Stimulated activated CD8-positive, alpha-beta memory T cell treated with anti-CD3 and anti-CD28 coated beads, Interleukin-7, amount 100 ng/mL, for 24 hours (primary cell): ENCODE measurements at places on chromosomes 3 and 15.

- DNase-seq: peak; percentile 58
Observed at GRCh38 chr15:66387163-66388042, 691 bp downstream of the MAP2K1 start.

DNA sequence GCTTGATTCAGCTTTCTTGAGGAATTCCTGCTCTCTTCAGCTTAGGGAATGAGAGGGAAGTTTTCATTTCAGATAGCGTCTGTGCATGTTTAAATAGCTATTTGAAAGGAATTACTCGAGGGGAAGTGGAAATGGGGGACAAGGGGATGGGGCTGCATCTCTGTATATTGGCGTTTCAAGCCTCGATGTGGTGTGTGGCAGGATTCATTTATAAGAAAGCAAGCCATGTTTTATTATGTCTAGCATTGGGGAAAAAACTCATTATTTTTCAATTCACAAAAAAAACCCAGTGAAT, 1.0 kb downstream of the ATP2C1 start:
- DNase-seq: no peak

DNA sequence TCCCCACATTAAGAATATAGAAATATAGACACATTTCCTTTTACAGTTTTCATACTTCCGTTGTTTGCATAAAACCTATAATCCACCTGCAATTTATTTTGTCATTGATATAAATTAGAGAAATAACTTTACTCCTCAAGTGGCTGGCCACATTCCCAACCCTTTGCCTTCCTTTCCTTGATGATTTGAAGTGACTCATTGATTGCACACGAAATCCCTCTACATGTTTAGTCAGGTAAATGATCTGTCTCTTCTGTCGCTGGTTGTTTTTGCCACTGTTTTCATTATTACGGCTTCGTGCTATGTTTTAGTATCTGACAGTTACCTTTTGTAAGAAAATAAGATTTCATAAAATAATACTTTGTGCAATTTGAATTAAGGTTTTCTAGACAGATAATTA, 272.2 kb upstream of the NR2E3 start:
- DNase-seq: no peak

DNA sequence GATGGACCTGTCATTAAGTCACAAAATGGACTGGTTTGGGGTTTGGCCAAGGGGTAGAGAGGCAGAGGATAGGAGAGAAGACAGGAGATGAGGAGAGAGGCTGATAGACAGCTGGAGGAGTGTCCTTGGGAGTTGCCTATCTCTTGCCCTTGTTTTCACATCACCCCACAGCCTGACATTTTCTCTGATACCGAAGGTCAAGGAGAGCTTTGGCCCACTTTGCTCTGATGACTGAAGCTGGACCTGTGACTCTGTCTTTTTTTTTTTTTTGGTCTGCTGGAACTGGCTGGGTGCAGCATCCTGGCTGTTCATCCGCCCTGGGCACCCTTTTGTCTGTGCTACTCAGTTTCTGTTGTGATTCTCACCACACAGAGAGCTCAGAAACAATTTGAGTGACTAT, 5.1 kb downstream of the GPD1L start:
- no peak for DNase-seq

DNA sequence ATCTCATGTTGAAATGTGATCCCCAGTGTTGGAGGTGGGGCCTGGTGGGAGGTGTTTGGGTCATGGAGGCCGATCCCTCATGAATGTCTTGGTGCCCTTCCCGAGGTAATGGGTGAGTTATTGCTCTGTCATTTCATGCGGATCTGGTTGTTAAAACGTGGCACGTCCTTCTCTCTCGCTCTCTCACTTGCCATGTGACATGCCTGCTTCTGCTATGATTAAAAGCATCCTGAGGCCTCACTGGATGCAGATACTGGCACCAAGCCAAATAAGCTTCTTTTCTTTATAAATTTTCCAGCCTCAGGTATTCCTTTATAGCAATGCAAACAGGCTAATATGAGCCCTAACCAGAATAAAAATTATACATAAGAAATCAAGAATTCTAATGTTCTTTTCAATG, 31.7 kb upstream of the HACD2 start:
- no peak for DNase-seq

GRCh38 chr15:101795455-101795854, 7.9 kb upstream of the OR4F6 start:
- no peak for DNase-seq

DNA sequence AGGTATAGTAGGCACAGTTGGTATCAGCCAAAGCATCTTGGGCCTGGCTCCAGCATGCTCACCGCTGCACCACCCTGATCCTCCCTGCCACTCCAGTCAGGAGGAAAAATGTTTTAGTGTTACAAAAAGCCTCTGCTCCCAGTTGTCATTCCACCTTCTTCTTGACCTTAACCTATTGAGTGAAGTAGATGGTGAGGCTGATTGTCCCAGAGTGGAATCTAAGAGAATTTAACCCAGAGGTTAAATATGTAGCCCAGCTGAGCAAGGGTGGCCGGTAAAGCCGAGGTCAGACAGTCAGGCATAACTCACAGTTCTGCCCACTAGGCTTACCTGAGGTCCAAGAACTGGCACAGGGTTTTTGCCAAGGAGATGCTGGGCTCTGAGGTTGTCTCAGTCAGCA, 30.7 kb upstream of the TNIK start:
- no peak for DNase-seq

DNA sequence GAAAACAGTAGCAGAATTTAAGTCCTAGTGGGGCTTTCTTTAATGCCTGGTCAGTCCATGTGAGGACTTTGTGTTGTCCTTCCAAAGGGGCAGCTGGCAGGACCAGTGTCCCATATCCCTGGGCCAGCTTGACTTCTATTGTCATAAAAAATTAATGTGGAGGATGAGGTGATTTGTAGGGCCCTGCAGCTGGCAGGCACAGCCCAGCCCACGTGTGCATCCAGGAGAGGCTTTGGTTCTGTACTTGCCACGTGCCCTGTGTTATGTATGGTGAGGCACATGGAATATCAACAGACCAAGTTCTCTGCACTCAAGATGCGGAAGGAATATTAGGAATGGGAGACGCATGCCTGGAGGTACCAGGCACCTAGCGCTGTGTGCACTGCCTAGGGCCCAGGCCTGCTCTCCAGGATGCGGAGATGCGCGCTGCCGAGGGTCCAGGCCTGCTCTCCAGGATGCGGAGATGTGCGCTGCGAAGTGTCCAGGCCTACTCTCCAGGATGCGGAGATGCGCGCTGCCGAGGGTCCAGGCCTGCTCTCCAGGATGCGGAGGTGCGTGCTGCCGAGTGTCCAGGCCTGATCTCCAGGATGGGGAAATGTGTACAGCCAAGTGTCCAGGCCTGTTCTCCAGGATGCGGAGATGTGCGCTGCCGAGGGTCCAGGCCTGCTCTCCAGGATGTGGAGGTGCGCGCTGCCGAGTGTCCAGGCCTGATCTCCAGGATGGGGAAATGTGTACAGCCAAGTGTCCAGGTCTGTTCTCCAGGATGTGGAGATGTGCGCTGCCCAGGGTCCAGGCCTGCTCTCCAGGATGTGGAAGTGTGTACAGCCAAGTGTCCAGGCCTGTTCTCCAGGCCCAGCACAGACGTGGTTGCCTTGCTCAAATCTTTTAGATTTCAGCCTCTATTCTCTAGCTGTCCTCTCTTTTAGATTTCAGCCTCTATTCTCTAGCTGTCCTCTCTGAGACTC, 183.3 kb upstream of the ROPN1 start:
- no peak for DNase-seq

DNA sequence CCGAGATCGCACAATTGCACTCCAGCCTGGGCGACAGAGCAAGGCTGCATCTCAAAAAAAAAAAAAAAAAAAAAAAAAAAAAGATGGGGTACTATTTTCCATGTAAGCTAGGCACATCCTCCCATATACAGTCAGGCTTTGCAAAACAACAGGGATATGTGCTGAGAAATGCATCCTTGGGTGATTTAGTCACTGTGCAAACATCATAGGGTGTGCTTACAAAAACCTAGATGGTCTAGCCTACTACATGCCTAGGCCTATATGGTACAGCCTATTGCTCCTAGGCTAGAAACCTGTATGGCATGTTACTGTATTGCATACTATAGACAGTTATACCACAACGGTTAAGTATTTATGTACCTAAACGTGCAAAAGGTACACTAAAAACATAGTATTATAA, 75.0 kb downstream of the TTBK2 start:
- DNase-seq: no peak

- DNase-seq: no peak
Observed at GRCh38 chr15:70069716-70070115, 28.0 kb downstream of the TLE3 start.

DNA sequence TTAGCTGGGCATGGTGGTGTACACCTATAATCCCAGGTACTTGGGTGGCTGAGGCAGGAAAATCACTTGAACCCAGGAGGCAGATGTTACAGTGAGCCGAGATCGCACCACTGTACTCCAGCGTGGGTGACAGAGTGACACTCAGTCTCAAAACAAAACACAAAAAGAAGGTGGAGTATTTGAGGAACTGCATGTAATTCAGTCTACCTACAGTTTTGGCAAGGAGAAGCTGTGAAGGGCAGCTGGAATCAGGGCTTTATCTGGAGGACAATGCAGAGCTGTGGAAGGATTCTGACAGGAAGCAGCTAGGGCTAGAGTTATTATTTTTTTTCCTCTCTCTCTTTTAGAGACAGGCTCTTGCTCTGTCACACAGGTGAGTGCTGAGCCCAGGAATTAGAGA, 6.8 kb downstream of the H1-8 start:
- no peak for DNase-seq

DNA sequence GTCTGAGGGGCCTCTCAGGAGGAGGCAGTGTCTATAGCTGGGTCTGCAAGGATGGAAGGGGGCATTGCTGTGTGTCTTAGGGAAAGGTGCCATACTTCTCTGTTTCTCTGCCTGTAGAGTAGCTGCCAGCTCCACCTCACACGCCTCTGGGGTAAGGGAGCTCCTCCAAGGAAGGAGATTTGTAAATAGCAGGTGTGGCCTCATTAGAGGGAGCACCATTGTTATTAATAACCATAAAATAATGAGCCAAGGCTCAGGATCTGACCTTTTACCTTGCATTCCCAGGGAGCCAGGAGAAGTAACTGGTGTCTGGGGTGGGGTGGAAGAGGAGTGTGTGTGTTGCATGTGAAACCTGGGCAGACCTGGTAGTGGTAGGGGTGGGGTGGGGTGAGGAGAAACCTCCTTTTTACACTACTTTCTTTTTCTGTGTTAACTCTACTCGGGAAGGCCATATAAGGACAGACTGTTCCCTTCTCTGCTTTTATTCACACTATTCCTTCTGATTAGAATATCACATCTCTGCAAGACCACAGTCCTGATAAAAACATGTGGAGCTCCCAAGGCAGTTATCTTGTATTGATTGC, 2.2 kb upstream of the C15orf39 start:
- no peak for DNase-seq

GRCh38 chr15:40904552-40905201, 10.4 kb downstream of the VPS18 start:
- no peak for DNase-seq

- no peak for DNase-seq
Observed at GRCh38 chr15:75350601-75351361, 3.9 kb downstream of the NEIL1 start.
